ENCODE measurements at places on chromosomes 5 and 9.

- no peak for DNase-seq
Observed at GRCh38 chr9:77131399-77131798, 45.9 kb upstream of the VPS13A start.

DNA sequence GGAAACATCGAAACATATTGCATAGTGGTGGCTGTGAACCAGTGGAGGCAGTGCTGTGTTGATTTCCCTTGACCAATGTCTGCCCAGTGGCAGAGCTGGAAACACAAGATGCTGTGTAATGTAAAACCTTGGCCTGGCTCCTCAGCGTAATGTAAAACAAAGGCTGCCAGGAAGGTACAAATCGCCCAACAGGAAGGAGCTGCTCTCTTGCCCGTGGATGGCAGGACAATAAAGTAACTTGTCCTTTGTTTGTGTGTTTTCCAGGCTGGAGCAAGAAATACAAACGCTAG is 143.4 kb downstream of the PALM2AKAP2 start:
- no peak for DNase-seq

DNA sequence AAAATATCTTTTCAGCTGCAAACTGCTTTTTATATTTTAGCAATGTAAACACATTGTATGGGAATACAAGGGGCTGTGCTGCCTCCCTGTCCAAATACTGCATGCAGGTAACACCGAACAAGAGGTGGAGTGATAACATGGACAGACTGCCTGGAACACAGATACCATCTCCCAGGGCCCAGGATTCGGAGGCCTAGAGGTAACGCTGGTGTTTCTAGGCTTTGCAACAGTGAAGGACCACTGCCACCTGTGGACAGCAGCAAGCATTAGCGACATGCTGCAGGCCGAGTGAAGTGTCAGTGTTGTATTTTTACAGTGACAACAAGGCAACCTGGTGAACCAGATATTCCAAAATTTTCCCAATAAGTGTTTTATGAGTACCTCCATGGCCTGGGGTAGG is 379.1 kb downstream of the DMRT2 start:
- DNase-seq = no peak

DNA sequence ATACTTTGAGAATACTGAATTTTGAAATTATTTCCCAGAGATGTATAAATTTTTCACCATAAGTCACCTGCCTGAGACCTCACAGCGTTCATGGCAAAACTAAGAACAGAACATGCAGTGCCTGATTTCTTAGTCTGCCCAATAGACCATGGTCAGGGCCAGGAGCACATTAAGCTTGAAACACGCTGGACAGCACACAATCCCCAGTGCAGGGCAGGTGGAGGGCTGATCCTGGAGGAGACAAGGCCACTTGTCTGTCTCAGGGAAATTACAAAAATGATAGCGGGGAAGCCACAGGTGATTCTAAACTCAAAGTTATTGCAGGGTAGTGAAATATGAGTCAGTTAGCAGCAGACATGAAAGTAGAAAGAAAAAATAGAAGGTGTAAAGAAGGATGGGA is 18.6 kb upstream of the ENC1 start:
- no peak for DNase-seq

- DNase-seq = no peak
Observed at GRCh38 chr5:96569770-96570169, 92.4 kb upstream of the CAST start.

- no peak for DNase-seq
Observed at GRCh38 chr9:928363-929042, 48.0 kb upstream of the DMRT3 start.

- DNase-seq = no peak
Observed at GRCh38 chr5:159668556-159668955, 247.7 kb upstream of the ADRA1B start.

DNA sequence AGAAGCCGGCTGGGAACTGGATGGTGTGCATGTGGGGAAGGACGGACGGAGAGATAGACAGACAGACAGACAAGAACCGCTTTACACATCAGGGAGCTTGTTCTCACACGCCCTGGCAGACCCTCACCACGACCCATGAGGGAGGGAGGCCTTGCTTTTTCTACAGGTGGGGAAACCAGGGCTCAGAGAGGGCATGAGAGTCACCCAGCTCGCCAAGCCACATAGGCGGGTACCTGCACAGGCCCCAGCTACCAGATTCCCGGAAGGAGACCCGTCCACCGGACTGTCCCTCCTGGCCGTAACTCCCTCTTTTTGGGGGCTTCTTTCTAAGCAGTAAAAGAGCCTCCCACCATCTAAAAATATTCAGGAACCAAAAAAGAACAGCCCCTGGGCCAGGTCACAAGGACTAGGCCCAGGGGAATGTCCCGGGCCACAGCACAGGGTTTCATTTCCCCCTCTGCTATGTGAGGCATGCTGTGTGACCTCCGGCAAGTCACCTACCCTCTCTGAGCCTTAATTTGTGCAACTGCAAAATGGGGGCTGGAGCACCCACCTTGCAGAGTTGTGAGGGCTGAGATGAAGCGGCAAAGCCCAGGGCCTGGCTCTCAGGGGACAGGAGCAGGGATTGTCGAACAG is 84.4 kb upstream of the SARDH start:
- no peak for DNase-seq

DNA sequence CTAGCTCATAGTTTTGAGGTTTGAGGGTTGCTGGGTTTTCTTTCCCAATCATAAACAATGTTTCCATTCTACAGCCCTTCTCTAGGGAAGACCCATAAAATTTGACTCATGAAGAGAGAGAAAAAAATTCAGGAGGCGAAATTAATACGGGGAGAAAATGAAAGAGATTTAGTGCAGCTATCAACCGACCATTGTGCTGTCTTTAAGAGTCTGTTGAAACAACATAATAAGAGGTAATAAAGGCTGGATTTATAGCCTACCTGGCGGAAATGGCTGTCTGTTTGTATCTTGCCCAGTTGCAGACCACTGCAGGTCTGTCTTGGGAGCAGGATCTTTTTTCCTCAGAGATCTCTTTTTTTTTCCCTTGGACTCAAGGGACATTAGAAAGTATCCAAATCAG is 66.9 kb downstream of the TLR4 start:
- no peak for DNase-seq

DNA sequence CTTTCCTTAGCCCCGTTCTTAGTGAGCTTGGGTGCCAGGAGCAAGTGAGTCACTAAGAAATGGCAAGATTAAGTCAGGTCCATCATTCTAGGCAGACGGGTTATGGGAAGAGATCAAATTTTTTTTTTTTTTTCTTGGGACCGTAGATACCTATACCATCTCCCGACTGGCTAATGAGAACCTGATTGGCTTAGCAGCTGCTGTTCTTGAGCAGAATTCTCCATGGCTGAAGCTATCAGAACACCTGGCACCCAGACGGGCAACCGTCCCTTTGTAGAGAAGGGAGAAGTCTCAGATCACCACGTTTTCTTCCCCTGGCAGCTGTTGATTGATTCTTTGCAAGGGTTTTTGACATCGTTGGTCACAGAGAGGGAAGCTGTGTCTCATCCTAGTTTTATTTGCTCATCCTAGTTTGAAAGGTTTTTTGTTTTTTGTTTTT is 78.6 kb downstream of the AOPEP start:
- no peak for DNase-seq

GRCh38 chr9:128091571-128091970 is 23.5 kb downstream of the SLC25A25 start:
- no peak for DNase-seq

GRCh38 chr9:129328355-129329042 is 150.4 kb upstream of the IER5L start:
- no peak for DNase-seq

DNA sequence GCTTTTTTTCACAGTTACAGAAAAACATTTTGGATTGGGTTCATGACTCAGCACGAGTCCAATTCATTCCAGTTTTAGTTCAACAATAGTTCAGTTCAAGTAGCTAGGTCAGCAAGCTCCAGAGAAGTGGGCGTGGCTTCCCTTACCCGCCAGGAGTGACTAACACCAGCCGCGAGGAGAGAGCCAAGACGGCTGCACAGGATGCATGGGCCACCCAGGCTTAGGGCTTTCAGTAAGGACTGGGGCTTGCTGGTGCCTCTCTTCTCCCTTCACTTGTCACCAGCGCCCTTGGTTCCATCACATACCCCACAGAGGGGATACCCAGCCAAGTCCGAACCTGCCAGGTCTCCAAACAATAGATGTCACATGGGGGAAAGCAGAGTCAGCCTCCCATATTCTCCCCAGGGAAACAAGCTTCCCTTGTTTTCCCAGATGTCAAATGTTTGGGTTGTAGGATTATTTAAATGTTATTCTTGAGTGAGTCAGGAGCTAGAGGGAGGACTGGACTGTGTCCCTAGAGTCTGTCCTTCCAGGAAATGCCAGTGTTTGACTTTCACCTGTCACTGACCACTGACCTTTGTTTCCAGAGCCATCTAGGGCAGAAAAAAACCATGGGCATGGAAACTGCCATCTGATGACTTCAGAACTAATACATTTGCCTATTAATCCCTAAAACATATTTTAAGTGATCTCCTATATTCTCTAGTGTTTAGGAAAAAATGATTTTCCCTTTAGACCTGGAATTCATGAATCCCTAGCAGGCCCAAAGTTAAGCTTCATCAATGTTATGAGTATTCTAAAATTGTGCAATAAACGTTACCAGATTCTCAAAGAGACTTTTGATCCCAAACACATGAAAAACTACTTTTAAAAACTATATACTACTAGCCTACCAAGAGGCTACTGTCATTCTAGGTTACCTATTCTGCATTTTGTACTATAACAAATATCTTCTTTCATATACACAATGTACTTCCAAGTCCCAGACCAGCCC is 51.9 kb downstream of the NIPAL4 start:
- DNase-seq = peak; percentile 28

DNA sequence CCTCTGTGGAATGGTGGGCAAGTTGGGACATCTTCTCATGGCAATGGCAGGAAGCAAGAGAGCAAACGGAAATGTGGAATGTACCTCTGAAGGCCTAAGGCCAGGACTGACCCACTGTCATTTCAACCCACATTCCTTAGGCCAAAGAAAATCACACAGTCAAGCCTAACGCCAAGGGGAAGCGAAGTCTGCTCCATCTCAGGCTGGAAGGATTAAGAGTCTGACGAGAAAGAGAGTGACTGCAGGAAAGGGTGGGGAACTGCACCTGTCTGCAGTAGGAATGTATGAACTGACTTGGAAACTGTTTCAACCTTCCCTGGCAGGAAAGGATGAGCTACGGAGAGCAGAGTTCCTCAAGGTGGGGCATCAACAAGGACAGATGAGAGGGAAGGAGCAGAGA is 90.2 kb upstream of the TAS2R1 start:
- no peak for DNase-seq

DNA sequence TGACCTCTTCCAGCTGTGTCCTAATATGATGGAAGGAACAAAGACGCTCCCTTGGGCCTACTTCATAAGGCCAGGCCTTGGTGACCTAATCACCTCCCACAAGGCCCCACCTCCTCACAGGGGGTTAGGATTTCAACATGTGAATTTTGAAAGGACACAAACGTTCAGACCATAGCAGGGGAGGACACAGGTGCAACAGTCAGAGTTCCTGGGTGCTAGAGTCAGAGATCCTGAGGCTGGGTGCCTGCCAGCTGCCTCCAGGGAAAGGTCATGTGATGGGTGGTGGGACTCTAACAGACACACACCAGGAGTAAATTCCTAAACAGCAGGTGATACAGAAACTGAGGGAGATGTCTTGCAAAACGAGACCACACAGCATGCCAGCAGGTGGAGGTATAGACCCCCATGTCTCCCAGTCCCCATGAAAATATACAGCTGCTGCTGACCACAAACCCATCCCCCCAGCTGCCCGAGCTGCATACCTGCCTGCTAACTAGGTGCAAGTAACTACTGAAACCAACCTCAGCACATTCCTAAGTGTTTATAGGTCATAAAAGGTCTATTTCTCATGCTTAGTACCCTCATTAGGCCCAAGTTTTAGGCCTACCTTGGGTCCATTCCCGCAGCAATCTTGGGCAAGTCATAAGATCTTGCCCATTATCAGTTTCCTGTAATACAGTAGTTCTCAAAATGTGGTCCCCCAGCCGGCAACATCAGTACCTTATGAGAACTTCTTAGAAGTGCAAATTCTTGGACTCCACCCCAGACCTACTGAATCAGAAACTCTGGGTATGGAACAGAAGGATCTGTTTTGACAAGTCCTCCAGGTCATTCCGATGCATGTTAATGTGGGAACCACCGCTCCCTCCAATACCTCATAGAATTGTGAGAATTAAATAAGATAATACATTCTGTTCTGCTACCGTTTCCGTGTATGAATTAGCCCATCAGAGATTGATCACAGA is 245.3 kb downstream of the ENC1 start:
- DNase-seq = no peak

DNA sequence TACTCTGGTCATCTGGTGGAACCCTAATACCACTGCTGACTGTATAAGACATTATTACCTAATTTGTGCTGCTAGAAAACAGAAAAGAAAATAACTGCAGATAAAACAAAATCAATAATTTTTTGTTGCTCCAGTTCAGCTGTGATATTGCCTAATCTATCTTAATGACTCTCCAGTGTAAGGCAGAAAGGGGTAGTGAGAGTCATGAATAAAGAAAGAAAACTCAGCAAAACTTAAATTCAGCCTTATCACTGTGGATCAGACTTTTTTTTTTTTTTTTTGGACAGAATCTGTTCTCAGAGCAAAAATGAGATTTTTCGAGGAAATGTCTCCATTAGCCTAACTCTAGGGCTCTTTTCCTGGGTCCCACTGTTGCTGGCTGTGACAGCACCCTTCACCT is 1.1 kb upstream of the DOCK2 start:
- DNase-seq = no peak

- DNase-seq = no peak
Observed at GRCh38 chr5:133907075-133907474, 61.4 kb downstream of the C5orf15 start.

GRCh38 chr5:180602481-180603075 is 11.3 kb upstream of the SCGB3A1 start:
- DNase-seq = no peak
